ENCODE measurements at places on chromosomes 4 and X.

DNA sequence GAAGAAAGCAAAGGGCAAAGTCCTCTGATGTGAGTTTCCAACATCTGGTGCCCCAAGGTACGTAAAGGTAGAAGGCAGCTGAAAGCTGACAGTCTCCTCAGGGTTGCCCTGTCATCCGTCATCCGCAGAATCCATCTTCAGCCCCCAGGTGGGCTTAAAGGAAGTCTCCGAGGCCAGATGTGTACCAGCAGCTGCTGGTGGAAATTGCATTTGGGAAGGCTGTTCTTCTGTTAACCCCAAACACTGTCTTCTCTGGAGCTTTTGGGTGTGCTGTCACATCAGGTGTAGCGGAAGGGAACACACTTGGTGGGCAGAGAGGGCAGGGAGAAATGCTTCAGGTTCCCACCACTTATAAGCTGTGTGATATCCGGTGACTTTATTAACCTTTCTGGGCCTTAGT lies 310.0 kb upstream of the GATB start:
- no peak for DNase-seq

DNA sequence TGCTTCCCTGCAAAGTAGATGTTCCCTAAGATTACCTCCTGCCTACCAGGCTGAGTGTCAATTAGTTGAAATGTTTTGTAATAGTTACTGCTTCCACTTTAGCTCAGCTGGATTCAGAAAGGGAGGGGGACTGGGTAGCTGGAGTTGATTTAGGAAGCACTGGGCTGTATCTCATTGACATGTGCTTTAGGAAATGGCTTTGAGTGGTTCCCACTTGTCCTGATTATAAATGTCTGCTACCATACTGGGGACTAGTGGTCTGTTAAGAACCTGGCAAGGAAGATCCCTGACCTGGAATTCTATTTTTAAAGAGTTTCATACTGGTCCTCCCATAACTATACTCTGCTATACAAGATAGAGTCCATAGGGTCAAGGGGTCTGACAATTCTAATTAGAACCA lies 363.9 kb upstream of the PPP1R2C start:
- DNase-seq = no peak

- no peak for DNase-seq
Measured at GRCh38 chr4:158610790-158611189, 60.9 kb downstream of the C4orf46 start.

DNA sequence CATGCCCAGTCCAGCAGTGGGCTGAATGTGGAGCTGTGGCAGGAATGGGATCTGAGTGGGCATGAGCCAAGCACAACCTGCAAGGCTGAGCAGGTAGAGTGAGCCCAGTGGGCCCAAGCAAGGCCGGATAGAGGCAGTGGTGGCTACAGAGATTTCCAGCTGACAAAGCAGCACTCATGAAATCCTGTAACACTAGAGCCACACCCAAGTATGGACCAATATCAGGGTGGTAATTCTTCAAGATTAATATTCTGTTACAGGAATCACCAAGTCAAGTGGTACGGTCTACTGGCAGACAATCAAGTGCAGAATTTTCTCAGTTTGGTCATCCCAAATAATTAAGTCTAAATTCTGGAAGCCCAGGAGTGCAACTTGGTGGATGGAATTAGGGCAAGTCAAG lies 132.4 kb upstream of the ENPEP start:
- DNase-seq = no peak

DNA sequence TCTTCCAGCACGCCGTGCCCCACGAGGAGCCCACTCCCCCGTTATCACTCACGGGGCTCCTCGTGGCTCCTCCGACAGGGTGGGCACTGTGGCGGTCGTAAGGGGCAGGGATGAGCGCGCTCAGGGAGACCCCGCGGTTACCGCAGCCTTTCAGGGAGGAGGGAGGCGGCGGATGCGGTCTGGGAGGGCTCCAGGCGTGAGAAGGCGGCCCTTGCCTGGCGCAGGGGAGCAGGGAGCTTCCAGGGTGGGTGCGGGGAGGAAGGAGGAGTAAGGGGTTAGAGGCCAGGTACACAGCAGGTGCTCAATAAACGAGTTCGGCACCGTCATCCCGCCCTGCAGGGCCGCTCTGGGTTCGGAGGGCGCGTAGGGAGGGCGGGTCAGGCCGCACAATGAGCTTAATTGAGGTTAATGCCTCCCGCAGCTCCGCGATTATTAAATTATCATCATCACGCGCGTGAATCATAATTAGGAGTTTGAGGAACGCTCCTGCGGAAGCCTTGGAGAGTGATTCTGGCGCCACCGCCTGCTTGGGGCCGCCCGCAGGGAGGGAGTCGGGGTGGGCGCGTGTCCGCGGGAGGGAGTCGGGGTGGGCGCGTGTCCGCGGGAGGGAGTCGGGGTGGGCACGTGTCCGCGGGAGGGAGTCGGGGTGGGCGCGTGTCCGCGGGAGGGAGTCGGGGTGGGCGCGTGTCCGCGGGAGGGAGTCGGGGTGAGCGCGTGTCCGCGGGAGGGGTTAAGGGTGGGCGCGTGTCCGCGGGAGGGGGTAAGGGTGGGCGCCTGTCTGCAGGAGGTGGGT lies 7.6 kb upstream of the NKX1-1 start:
- DNase-seq = no peak

GRCh38 chr4:14800977-14801376 lies 201.3 kb upstream of the CPEB2 start:
- DNase-seq = no peak

- DNase-seq = no peak
Measured at GRCh38 chrX:109155161-109155560, 326.7 kb downstream of the GUCY2F start.

GRCh38 chrX:72705814-72706213 lies 8.3 kb downstream of the PHKA1 start:
- DNase-seq = no peak

- no peak for DNase-seq
Measured at GRCh38 chr4:86961605-86962295, 26.9 kb downstream of the AFF1 start.

DNA sequence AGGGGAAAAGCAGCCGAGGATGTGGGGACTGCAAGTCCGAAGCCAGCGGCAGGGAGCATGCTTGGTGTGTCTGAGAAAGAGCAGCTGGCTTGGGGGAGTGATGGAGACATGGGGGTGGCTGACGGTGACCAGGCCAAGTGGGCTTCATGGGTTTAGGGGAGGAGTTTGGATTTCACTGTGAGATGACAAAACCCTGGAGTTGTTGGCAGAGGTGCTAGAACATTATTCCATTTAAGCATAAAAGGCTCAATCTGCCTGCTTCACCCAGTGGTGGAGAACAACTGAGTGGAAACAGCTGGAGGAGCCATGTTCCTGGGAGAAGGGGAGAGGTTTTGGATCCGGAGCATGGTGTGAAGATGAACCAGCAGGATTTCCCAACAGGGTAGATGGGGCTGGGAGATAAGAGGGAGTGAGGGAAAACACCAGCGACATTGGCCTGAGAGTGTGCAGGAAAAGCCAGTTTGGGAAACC lies 318.0 kb upstream of the TAPT1 start:
- no peak for DNase-seq

GRCh38 chr4:183505611-183506388 lies 942 bp downstream of the ING2 start:
- DNase-seq = peak; percentile 91

DNA sequence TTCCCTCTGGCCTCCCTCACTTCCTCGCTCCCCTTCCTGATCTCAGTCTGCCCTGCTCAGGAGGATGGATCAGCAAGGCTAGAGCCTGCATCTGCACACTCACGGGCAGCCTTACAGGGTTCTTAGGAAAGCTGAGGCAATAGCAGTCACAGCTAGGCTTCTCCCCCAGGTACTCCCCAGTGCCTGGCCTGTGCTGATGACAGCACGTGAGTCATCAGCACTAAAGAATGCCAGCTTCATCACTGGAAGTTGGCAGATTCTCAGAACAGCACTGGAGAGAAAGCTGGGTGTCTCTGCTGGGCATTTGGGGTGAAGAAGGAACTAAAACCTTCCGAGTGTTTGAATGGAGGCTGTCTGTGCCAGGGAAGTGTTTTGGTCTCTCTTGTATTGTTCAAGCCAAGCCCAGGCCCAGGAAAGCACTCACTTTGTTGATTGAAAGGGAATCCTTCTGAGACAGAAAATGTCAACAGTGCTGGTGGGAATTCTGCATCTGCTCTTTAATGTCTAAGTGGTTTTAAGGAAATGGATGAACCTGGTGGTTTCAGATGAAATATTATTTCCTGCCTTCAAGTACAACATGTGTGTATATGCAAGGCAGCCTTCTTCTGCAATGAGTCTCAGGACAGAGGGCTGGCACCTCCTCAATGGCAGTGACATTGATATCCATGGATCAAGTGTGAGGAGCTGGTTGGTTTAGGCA lies 73.0 kb upstream of the SCOC start:
- peak; percentile 19 for DNase-seq

GRCh38 chrX:112380541-112381278 lies 298.1 kb upstream of the TRPC5 start:
- DNase-seq = no peak

DNA sequence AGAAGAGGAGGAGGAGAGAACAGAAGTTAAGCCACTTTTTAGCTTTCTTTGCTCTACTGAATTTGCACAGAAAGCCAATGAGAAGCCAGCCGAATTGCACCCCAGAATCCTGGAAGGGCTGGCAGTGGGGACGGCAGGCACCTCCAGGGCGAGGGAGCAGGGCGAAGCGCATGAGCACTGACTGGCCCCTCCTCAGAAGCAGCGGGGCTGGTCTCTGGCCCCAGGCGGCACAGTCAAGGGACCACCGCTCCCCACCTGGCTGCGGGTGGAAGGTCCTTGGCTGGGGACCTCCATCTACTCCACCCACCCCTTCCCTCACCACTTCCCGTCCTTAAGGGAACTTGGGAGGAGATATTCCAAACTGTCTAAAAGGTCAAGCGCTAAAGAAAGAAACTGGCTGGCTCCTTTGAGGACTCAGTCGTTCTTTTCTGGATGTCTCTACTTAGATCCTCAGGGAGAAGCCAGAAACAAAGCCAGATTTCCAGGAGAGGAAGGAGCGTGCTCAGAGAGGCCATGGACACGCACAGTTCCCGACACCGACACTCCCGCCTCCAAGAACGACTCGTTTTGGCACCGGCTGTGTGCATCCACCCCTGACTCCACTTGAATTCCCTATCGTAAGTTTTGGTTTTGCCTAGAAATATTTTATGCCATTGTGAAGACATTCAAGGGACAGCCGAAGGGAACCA lies 59.5 kb upstream of the CRMP1 start:
- DNase-seq = no peak

- no peak for DNase-seq
Measured at GRCh38 chrX:84865113-84865512, 138.6 kb upstream of the APOOL start.

- no peak for DNase-seq
Measured at GRCh38 chr4:94715726-94716125, 42.0 kb upstream of the BMPR1B start.

DNA sequence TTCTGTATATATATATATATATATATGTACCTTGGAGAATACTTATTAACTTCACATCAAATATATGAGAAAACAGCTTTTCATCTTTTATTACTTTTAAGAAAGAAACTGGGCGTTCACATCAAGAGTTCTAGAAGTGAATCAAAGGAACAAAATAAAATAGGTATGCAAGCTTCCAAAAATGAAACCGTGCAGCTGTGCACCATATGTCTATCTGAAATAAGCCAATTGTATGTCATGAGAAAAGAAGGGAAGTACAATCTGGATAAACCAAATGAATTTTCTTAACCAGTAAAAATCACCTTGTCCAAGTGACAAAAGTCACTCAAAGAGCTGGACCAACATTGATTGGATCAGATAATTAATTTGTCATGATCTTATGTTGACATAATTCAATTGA lies 405.4 kb upstream of the TECRL start:
- DNase-seq = no peak

DNA sequence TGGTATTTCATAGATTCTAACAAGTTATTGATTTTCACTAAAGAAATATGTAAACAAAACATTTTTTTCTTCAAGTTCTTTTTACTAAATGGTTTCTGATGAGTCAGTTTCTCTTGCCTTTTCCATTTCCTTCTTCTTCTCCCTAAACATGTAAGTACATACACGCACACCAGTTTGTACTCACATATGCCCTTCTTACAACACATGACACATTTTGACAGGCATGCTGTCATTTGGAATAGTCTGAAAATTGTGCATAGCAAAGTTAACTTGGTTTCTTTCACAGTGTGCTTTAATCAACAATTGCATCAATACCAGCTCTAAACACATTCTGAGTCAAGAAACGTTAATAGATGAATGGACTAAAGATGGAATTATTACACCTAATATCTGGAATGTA lies 35.1 kb downstream of the PRSS12 start:
- no peak for DNase-seq

DNA sequence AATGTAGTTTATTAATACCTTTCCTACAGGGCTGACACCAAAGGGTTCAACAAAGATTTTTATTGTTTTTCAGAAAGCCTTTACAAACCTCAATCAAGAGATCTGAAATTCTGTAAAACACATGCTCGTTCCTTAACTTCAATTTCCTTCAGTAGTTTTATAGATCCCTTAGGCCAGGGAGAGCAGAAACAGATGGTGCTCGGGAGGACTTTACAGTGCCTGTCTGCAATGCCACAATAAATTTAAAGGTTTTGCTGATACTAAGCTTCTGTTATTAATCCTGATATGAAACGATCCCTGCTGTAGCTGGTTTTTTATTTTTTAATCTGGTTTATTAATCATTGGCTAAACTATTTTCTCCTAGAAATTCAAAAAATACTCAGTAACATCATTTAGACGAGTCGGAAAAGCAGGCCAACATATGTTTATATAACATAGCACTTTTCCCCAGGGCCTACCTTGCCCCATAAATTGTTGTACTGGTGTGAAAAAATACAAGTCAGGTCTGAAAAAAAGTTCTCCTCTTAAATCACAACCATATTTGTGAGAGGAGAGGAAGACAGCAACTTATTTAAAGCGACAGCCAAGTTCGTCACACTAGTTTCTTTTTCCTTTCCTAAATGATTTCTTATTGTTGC lies 39.8 kb downstream of the SHISA3 start:
- no peak for DNase-seq

- DNase-seq = no peak
Measured at GRCh38 chr4:7044137-7044930, 1.2 kb downstream of the TADA2B start.

GRCh38 chrX:69424161-69424560 lies 80.0 kb upstream of the NALF2 start:
- DNase-seq = no peak

DNA sequence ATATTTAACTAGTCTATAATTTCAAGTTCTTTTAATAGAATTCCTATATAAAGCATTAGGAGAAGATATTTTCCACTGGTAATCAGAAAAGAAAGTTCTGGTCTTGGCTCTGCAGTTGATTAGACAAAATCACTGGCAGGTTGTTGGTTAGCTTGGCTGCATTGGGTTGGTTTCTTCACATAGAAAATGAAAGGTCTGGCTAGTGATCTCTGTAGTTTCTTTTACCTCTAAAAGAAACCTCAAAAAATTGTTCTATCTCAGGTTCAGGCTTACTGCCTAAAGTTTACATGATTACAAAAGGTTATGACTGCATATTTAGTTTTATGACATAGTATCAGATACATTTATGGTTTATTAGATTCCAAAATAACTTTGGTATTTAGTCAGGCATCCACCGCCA lies 95.8 kb upstream of the NAP1L5 start:
- DNase-seq = no peak

- DNase-seq = no peak
Measured at GRCh38 chrX:31058284-31058683, 13.6 kb downstream of the FTHL17 start.

- DNase-seq = no peak
Measured at GRCh38 chrX:105745863-105746262, 76.5 kb upstream of the NRK start.
